ENCODE measurements at places on chromosomes 5 and 9.

DNA sequence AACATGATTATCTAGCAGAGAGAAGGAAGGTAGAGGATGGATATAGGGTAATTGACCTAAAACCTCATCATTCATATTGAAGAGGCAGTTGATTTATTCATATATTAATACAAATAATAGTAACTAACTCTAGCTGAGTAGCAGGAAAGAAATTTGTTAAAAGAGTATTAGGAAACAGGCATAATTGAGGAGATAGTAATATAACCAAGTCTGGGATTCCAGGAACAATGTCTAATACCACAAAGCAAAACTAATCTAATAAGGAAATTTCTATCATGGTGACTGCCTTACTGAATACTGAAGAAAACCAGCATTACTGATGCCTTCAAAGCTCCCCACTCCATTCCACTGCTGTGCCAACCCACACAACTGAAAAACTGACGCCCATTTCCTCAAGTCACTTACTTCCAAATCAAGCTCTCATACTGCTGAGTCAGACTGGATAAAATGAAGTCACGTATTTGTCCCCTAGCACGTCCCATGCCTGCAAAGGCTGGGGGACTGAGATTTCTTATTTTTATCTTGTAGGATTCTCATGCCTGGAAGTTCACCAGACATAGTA, 153.9 kb downstream of the SMC2 start:
- DNase-seq = no peak

DNA sequence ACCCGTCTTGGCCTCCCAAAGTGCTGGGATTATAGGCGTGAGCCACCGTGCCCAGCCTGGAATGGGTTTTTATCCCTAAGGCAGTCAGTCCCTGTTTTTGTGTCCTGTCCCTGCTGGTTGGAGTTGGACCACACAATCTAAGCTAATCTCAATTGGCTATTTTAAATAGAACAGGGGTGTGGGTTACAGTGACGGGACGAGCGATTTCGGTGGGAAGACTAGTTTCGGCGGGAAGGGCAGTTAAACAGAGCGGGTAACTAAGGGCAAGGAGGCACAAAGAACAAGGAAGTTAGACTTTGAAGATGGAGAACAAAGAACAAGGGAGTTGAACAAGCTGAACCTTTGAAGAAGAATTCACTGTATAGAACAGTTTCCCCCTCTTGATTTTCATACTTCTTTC, 1.4 kb downstream of the GTF3C5 start:
- no peak for DNase-seq

GRCh38 chr5:165201771-165202518, 1696.5 kb downstream of the MAT2B start:
- DNase-seq = no peak

DNA sequence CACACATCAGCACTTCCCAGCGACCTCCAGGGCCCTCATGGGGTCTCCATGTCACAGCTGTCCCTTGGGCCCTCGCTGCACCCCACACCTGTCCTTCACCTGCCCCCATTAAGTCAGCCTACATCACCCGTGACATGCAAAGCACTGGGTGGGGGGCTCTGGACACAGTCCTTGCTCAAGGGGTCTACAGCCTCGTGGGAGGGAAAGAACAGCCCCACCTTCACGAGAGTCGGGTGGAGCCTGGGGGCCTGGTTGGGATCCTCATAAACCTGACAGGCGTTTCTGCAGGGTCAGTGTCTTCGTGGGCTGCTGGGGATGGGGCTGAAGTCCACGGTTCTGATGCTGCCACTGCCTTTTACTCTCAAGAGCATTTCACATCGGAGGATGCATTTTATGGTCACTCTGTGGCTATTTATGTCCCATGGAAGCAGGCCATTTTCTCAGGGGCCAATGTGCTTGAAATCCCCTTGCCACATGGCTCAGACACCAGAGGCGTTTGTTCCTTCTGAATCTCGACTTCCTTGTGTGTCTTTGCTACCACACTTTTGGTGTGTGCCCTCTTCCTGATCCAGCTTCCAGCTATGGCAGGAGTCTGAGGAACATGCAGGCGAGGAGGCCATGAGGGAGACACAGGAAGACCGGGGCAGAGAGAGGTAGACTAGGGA, at the start of gene OR2V1:
Gene OR2V1 (minus strand): TSS at position 338 of the 665 bp plus-strand sequence. CDS start 5,865 bp downstream, outside the sequence.
- no peak for DNase-seq

- DNase-seq = no peak
Measured at GRCh38 chr5:1380011-1380817, 35.3 kb upstream of the CLPTM1L start.

- DNase-seq = no peak
Measured at GRCh38 chr9:77435688-77436087, 212.4 kb downstream of the GNA14 start.

GRCh38 chr5:102857076-102857818, 102.1 kb downstream of the PAM start:
- DNase-seq = no peak

- no peak for DNase-seq
Measured at GRCh38 chr5:133947431-133947841, 21.0 kb downstream of the C5orf15 start.

DNA sequence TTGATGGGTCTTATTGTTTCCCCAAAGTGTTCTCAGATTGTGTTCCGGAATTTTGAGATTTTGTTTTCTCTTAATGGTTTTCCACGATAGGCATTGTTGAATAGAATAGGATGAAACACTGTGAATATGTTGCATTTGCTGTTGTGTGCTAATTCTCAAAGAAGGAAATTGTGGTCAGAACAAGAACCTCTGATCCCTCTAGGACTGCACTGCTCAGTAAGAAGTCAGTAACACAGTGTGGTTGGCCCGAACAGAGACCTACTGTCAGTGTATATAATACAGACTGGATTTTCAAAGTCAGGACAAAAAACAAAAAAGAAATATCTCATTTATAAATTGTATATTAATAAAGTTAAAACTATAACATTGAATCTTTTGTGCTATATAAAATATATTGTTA, 494.8 kb downstream of the MAT2B start:
- no peak for DNase-seq

GRCh38 chr5:123605822-123606221, 93.8 kb downstream of the CSNK1G3 start:
- DNase-seq = no peak
